Fibroblast of villous mesenchyme (primary cell): ENCODE measurements at places on chromosomes 6 and 20. TPM values are rescaled to one million over a fixed set of nuclear protein-coding genes. Genes with fewer than 3 reads are reported as not detected.

CD93 gene
- under 0.01 TPM in 2 replicates for total RNA-seq

DNA sequence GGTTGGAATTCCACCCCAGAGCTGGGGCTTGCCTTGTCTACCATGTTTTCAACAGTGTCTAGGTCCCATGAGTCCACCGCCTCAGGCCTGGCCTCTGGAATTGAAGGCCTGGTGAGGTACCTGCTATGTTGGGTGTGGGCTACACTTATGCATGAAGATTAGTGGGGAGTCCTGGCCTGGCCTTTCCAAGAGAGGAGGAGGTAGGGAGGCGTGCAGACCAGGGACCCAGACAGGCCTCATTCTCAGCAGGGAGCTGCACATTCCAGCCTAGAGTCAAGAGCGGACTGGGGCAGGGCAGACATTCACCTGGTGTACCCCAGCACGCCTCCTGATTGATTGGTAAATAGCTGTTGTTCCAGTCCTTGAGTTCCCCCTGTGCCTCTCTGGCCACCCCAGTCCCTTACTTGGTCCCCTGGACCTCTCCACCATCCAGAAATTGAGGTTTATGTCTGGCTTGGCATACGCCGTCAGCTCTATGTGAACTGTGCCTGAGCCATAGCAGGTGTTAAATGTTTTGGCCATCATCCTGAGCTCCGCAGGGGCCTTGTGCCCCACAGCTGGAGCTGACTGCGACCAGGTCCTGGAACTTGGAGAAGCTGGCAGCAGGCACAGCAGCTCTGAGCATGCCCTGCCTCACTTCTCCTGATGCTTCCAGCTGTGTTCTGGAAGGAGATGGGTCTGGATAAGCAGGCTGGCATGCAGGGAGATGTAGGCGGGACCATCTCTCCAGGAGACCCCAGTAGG, 8.2 kb upstream of the VEGFA start:
- DNase-seq: no peak

DNA sequence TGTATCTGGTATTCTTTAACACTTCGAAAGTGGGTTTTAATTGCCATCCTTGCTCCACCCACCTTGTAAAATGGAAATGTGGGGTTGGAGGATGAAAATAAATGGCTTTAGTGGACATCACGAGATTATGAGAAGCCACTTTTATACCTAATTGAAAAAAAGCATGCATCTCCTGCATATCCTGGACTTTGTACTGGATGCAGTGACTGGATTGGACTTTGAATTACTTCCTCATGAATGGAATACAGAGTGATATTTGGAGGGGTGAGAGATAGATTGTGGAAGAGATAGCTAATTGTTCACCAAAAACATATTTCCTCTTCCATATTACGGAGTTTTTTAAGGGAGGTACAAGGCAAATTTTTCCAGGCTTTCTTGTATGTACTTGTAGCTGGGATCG, 813.0 kb downstream of the TENT5A start:
- no peak for DNase-seq

DNA sequence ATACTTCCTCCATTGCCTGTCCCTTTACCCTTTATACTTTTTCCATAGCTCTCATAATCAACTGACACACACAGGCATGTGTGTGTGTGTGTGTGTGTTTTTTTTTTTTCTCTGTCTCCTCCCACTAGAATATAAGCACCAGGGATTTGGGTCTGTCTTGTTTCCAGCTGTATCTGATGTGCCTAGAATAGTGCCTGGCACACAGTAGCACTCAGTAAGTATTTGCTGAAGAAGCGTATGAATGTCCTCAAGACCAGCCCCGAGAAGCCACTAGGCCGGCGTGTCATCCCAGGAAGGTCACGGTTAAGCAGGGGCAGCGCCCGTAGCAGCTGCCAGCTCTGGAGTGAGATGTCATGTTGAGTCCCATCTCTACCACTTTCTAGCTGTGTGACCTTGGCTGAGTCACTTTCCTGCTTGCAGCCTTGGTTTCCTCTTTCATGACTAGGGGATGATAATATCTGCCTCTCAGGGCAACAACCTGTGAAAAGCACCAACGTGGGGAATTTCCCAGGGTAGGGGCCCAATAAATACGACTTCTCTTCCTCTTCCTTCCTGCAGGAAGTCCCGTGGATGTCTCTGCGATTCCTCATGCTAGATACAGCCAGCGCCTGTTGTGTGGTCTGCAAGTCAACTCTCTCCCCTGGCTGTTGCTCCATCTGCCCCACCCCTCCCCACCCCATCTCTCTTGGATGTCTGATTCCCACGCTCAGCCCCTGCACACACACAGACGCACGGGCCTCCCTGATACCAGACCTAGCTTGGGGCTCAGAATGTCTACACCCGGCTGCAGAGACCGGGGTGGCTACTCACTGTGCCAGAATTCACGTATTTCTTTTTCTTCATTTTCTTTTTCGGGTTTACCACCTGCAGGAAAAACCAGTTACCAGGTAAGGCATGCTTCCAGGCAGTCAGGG, 58.1 kb downstream of the RAB44 start:
- peak; percentile 13 for DNase-seq

DNA sequence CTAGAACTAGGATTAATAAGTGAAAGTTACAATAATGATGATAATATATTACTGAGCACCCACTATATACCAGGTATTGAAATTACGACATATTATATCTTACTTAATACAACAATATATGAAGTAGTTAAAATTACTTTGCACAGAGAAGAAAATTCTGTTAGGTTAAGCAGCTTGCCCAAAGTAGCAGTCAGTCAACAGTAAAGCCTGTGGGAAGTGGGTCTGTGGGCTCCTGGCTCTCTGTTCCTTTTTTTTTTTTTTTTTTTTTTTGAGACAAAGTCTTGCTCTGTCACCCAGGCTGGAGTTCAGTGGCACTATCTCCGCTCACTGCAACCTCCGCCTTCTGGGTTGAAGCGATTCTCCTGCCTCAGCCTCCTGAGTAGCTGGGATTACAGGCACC, 4.8 kb upstream of the GTF2H4 start:
- no peak for DNase-seq
